ENCODE measurements at places on chromosomes 7 and 10. TPM values are rescaled to one million over a fixed set of nuclear protein-coding genes. Genes with fewer than 3 reads are reported as not detected.

Gene LDB3
- total RNA-seq = 0.12 TPM

Gene SPOCK2
- total RNA-seq = 0.26 TPM

Gene ITGA8
- total RNA-seq = 289 TPM

Gene OR6V1
- not detected for total RNA-seq

Gene HOGA1
- 2.5 TPM for total RNA-seq

Gene CADPS2
- 21.7 TPM for total RNA-seq

Gene INMT
- 3.5 TPM for total RNA-seq

Gene ANKMY2
- total RNA-seq = 20.2 TPM

Gene ZNF277
- total RNA-seq = 25.8 TPM

Gene SPDYE11
- not detected for total RNA-seq

Gene NEBL
- 0.06 TPM for total RNA-seq

Gene PRR15
- total RNA-seq = 0.19 TPM

Gene TMEM178B
- total RNA-seq = 0.06 TPM

Gene CD36
- 0.13 TPM for total RNA-seq

Gene MRC1
- total RNA-seq = 0.37 TPM

Gene KCP
- total RNA-seq = not detected

Gene IKZF1
- total RNA-seq = not detected

Gene ZEB1
- 167 TPM for total RNA-seq

Data from aortic smooth muscle cell (primary cell).